ENCODE measurements at places on chromosomes 1 and 21.
A peak's percentile ranks its signal among the peaks of the same experiment; 100 is the strongest.

- H3K4me3 ChIP-seq: no peak overlapping the region
- H3K27ac ChIP-seq: peak overlapping the region; percentile 38
- no peaks in the 10 kb centered on the region for H3K27me3 ChIP-seq
- peaks cover 9% of the 10 kb centered on the region for H3K4me1 ChIP-seq
Measured at GRCh38 chr1:64536836-64537490, 67.0 kb downstream of the CACHD1 start.

GRCh38 chr21:15732290-15732995, 2.7 kb downstream of the USP25 start:
- H3K4me3 ChIP-seq: peak overlapping the region; percentile 90
- DNase-seq: no peak
- H3K27me3 ChIP-seq: no peaks in the 10 kb centered on the region
- H3K36me3 ChIP-seq: no peaks in the 10 kb centered on the region
- H3K27ac ChIP-seq: peak overlapping the region; percentile 96

GRCh38 chr1:41799723-41800122, 119.0 kb downstream of the HIVEP3 start:
- H3K4me3 ChIP-seq: no peak overlapping the region
- no peaks in the 10 kb centered on the region for H3K27me3 ChIP-seq
- no peaks in the 10 kb centered on the region for H3K36me3 ChIP-seq
- DNase-seq: no peak
- no peaks in the 10 kb centered on the region for H3K4me1 ChIP-seq

- no peaks in the 10 kb centered on the region for H3K4me1 ChIP-seq
- H3K27me3 ChIP-seq: no peaks in the 10 kb centered on the region
- H3K4me3 ChIP-seq: no peak overlapping the region
- no peak overlapping the region for H3K27ac ChIP-seq
Measured at GRCh38 chr1:92324784-92325183, 25.9 kb downstream of the RPAP2 start.

- H3K36me3 ChIP-seq: no peaks in the 10 kb centered on the region
- no peaks in the 10 kb centered on the region for H3K4me1 ChIP-seq
- no peaks in the 10 kb centered on the region for H3K27me3 ChIP-seq
- no peak for DNase-seq
- no peak overlapping the region for H3K27ac ChIP-seq
Measured at GRCh38 chr1:160807738-160808137, 11.8 kb downstream of the LY9 start.

- no peak for DNase-seq
- H3K4me3 ChIP-seq: no peak overlapping the region
- H3K36me3 ChIP-seq: no peaks in the 10 kb centered on the region
- no peaks in the 10 kb centered on the region for H3K27me3 ChIP-seq
- no peak overlapping the region for H3K27ac ChIP-seq
Measured at GRCh38 chr1:157319567-157319966, 181.4 kb upstream of the ETV3 start.

DNA sequence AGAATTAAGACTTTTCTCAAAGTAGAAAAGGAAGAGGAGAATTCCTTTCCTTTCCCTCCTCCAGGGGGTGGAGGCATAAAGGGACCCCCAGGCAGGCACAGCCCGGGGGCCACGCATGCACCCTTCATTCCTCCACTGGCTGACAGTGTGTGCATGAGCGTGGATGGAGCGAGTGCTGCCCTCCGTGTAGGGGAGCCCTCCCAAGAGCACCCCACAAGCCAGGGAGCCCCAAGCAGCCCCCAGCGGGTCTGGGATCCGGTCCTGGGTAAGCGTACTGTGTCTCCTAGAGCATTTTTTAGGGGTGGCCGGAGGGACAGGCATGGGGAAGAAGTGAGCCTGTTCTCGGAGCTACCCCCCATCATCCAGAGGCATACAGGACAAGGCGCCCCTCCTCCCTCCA, 120.5 kb downstream of the SIK1 start:
- H3K36me3 ChIP-seq: no peaks in the 10 kb centered on the region
- DNase-seq: no peak
- no peaks in the 10 kb centered on the region for H3K4me1 ChIP-seq
- peak overlapping the region; percentile 32 for H3K27ac ChIP-seq

- DNase-seq: no peak
- no peaks in the 10 kb centered on the region for H3K27me3 ChIP-seq
- no peak overlapping the region for H3K4me3 ChIP-seq
Measured at GRCh38 chr1:111476214-111476613, 2.4 kb downstream of the C1orf162 start.

GRCh38 chr1:195328681-195329080, 1279.6 kb downstream of the KCNT2 start:
- DNase-seq: no peak
- no peaks in the 10 kb centered on the region for H3K27me3 ChIP-seq
- no peaks in the 10 kb centered on the region for H3K36me3 ChIP-seq
- no peak overlapping the region for H3K4me3 ChIP-seq

GRCh38 chr1:240217403-240217802, 125.7 kb downstream of the FMN2 start:
- no peak overlapping the region for H3K27ac ChIP-seq
- H3K4me1 ChIP-seq: no peaks in the 10 kb centered on the region
- H3K4me3 ChIP-seq: no peak overlapping the region
- no peaks in the 10 kb centered on the region for H3K36me3 ChIP-seq

DNA sequence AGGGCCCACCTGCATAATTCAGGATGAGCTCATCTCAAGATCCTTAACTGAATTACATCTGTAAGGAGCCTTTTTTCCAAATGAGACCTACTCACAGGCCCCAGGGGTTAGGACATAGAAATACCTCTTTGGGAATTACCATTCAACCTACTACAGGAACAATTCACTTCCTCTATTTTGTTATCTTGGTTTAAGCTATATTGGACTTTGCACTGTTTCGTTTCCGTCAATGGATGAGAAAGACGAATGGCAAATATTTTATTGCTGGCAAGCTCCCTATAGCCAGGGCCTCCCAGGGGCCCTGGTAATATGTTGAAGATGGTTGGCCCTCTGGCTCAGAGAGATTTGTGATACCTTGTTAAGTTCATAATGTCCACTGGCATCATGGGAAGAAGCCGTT, 384.2 kb upstream of the DUSP10 start:
- no peak overlapping the region for H3K4me3 ChIP-seq
- no peaks in the 10 kb centered on the region for H3K27me3 ChIP-seq
- H3K4me1 ChIP-seq: no peaks in the 10 kb centered on the region
- H3K27ac ChIP-seq: no peak overlapping the region
- H3K36me3 ChIP-seq: no peaks in the 10 kb centered on the region

GRCh38 chr1:231605149-231606100, 21.2 kb upstream of the DISC1 start:
- H3K4me3 ChIP-seq: no peak overlapping the region
- H3K27ac ChIP-seq: no peak overlapping the region
- DNase-seq: no peak
- no peaks in the 10 kb centered on the region for H3K36me3 ChIP-seq

DNA sequence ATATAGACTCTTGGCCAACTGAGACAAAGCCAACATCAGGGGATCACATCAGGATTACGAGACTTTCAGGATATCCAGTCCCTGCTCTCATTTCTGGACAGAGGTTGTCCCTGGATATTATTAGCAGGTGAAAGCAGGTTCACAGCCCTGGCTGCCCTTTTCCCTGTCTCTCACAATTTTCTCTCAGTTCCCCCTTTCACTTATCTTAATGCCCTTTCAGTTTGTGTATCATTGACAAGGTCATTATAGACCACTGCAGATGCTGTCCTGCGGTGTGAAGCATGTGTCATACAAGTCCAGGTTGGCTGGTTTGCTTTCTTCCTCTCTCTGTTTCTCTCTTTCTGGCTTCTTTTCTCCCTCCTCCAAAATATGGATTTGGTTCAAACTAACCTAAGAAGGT, 2.1 kb upstream of the KLHDC9 start:
- DNase-seq: peak; percentile 9
- no peaks in the 10 kb centered on the region for H3K27me3 ChIP-seq
- peaks cover 3% of the 10 kb centered on the region for H3K4me1 ChIP-seq
- peak overlapping the region; percentile 70 for H3K27ac ChIP-seq

GRCh38 chr1:79815115-79815514, 808.6 kb upstream of the ADGRL4 start:
- no peak overlapping the region for H3K4me3 ChIP-seq
- H3K27me3 ChIP-seq: no peaks in the 10 kb centered on the region
- DNase-seq: no peak
- no peaks in the 10 kb centered on the region for H3K36me3 ChIP-seq
- no peak overlapping the region for H3K27ac ChIP-seq

All from breast epithelium (tissue), 4 donors.